ENCODE measurements at places on chromosomes 6 and 20.

GRCh38 chr6:144262470-144263369, 22.4 kb upstream of the UTRN start:
- no peak for DNase-seq

GRCh38 chr6:14278446-14278845, 160.9 kb downstream of the CD83 start:
- DNase-seq: no peak

- no peak for DNase-seq
Observed at GRCh38 chr20:1526310-1526709, 31.2 kb downstream of the SIRPD start.

DNA sequence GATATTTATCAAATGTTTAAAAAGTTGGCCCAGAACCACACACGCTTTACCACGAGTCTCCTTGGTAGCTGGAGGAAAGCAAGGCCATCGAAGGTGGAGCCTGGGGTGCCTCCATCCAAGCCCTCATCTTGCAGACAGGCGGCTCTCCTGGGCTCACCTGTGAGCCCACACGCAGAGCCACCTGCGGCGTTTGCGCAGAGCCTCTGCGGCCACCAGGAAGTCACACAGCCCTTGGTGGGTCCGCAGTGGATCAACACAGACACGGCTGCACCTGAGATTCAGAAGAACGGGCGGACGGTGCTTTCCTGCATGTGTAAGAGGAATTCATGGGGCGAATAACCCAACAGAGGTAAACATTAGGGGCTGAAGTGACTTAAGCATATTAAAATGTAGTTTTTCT, 24.5 kb upstream of the SMOC2 start:
- DNase-seq: no peak
